ENCODE measurements at places on chromosomes 1 and 21.

DNA sequence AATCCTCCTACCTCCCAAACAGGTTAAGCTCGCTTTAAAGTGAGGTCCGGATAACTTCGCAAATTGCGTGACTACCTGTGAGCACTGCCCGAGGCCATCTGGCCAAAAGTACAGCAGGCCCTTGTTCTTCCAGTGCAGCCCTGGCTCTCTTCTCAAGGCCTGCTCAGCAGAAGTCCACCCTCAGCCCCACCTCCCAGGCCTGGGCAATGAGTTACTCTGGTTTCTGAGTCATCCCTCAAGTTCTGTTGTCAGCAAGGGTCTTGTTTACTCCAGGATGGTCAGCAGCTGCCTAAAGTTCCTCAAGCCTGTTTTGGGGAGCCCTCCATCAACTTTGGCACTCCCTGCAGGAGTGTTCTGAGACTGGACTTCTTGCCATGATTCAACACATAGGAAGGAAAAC lies 101.7 kb downstream of the BCAR3 start:
- DNase-seq: no peak

GRCh38 chr1:31872658-31873636 lies 57.1 kb upstream of the SPOCD1 start:
- DNase-seq: no peak

GRCh38 chr21:33551664-33552063 lies 8.8 kb downstream of the SON start:
- no peak for DNase-seq

- DNase-seq: no peak
Observed at GRCh38 chr1:206589206-206589605, 23.1 kb downstream of the EIF2D start.

- no peak for DNase-seq
Observed at GRCh38 chr1:238171985-238172384, 281.3 kb upstream of the ZP4 start.

- no peak for DNase-seq
Observed at GRCh38 chr1:67138813-67139499, 4.2 kb upstream of the C1orf141 start.

DNA sequence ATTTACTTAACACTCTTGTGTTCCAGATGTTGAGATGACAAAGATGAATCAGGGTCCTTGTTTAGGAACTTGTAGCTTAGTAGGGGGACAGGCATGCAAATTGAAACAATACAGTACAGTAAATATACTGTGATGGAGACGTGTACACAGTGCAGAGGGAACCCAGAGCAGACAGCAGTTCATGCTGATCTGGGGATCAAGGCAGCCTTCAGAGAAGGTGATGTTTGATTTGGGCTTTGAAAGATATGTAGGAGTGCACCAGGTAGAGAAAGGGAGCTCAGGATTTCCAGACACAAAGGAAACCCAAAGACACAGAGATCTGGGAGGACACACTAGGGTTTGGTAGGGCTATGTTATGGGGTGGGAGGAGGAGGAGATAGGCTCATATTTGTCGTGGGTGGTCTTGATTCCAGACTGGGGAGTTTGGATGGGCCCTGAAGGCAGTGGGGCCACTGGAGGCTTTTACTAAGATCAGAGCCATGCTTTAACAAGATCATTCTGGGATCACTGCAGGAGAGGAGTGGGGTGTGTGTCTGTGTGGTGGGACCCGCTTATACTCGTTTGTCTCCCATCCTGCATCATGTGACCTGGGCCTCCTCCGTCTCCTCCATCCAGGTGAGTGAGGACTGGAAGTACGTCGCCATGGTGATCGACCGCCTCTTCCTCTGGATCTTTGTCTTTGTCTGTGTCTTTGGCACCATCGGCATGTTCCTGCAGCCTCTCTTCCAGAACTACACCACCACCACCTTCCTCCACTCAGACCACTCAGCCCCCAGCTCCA lies 7.8 kb downstream of the CHRNB2 start:
- no peak for DNase-seq

GRCh38 chr21:31974454-31974985 lies 101.7 kb downstream of the HUNK start:
- DNase-seq: no peak

GRCh38 chr1:236066828-236067386 lies 2.0 kb upstream of the NID1 start:
- no peak for DNase-seq

DNA sequence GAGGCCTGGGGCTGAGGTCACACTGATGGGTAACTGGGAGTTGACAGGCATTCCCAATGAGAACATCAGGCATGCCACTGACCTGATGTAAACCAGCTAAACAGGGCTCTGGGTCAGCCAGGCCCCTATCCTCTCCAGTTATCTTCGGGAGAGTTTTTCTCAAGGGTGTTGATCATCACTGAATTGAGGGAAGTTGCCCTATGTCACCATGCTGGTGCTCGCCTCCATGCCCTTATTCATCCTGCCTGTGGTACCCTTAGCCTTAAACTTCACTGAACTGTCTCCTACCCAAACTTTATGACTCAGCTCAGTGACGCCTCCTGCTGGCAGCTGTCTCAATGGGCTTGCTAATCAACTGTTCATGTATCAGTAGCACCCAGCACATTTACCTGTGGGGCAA lies 80.7 kb upstream of the TNR start:
- peak; percentile 60 for DNase-seq

GRCh38 chr1:64892576-64893573 lies 73.5 kb downstream of the JAK1 start:
- DNase-seq: no peak

- peak; percentile 38 for DNase-seq
Observed at GRCh38 chr21:46071082-46071481, 26.8 kb upstream of the COL6A2 start.

DNA sequence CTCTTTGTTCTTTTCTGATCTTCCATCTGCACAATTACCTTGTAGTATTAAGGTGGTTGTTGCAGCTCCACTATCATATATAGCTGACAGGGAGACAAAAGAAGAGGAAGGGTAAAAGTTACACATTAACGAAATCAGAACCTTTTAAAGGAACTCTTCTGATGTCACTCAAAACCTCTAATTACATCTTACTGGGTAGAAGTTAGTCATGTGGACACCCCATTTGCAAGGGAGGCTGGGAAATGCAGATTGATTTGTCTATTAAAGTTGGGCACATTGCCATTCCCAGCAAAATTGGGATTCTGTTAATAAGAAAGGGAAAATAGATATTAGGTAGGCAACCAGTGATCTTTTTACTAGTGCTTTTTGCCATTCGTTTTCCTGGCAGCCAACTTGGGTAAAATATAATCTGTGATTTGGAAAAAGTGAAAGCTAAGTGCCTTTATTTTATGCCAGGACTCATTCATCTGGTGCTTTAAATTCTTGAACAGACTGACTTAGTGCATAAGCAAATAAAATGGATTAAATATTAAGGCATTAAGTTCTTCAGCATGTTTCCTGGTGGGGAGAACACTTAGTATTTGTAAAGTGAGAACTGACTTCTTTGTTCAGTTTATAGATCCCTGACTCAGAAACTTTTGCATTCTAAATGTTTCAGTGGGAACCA lies 71.3 kb downstream of the DNM3 start:
- no peak for DNase-seq

GRCh38 chr1:169041366-169041765 lies 65.1 kb upstream of the ATP1B1 start:
- DNase-seq: no peak

DNA sequence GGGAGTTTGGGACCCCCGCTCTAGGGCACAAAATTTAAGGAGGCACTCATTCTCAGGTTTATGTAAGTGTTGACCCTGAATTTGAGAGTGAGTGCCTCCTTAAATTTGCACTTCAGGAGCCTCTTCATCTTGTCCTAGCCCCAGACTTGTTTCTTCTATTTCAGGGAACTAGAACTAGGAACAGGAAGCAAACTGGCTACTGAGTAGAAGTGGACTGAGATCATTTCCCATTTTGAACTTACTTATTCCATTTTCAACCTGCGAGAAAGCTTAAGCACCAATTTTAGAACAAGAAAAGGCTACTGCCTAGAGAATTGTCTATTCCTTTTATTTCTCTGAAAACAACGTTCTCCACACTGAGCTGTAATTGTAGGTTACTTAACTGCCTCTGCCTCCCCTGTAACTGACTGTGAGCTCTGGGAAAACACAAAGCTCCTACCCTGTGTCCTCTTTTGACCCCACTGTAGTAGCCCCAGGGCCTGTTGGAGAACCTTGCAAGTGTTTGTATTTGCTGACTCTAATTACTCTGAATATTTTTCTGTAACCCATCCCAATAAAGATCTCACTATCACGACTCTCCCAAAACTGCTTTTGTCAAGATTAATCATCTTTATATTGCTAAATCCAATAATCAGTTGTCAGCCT lies 2.5 kb downstream of the PPT1 start:
- no peak for DNase-seq

DNA sequence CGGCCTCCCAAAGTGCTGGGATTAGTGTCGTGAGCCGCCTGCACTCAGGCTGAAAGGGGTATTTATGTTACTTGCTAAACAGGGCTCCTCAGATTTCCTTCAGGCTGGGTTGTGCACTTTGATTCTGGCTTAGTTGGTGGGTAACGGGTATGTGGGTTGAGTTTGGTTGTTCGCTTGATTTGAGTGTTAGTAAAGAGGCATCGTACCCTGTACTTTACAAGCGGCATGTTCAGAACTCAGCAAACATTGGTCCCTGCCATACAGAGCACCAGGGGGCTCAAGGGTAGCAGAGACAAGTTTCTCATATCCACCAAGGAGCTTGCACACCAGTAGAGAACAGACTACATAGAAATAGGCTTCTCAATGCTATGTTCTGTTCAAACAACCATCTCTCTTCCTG lies 147.8 kb downstream of the PGBD5 start:
- DNase-seq: no peak

DNA sequence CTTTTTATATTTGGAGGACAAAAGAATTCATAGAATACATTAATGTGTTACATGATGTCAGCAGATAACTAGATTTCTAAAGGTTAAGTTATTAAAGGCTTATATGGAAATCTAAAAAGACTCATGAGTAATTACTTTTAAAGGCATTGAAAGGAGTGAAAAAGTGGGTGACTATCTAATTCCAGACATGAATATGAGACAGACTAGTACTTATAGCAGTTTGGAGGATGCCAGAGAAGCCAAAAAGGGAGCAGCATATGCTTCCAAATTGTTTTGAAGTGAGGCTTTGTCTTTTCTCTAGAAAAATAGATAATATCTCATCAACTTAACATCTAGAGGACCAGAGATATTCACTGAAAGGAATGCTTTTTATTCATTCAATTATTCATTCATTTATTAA lies 275.5 kb upstream of the CACYBP start:
- DNase-seq: no peak

Data from ecto neural progenitor cell (in vitro differentiated cells).